ENCODE measurements at places on chromosomes 11 and 22.

- peak; percentile 16 for DNase-seq
These were observed 606 bp downstream of the DRG1 start for GRCh38 chr22:31400023-31400397.

DNA sequence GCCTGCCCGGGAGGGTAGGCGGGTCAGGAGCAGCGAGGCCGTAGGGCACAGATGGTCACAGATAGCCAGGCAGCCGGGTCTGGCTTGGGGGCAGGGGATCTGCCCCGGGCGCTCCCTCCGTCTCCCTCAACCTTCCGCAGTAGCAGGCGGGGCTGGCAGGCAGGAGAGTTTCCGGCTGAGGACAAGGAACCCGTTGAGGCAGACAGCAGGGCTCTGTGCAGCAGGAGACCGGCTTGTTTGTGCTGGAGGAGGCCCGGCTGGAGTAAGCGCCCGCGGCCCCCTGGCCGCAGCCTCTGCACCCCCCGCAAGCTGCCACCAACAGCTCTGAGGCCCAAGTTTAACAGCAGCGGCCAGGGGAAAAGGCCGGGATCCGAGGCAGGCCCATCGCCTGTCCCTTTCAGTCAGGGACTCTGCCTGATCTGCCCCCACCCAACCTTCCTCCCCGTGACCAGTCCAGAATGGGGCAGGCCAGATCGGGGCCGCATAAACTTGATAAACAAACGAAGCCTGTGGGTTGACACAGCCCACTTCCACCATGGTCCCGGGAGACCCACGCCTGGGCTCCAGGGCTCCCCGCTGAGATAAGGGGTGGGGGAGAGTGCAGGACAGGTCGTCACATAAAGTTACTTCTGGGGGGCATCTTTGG is 13.6 kb downstream of the SCARF2 start:
- no peak for DNase-seq

GRCh38 chr11:91495837-91496236 is 728.8 kb upstream of the FAT3 start:
- no peak for DNase-seq

DNA sequence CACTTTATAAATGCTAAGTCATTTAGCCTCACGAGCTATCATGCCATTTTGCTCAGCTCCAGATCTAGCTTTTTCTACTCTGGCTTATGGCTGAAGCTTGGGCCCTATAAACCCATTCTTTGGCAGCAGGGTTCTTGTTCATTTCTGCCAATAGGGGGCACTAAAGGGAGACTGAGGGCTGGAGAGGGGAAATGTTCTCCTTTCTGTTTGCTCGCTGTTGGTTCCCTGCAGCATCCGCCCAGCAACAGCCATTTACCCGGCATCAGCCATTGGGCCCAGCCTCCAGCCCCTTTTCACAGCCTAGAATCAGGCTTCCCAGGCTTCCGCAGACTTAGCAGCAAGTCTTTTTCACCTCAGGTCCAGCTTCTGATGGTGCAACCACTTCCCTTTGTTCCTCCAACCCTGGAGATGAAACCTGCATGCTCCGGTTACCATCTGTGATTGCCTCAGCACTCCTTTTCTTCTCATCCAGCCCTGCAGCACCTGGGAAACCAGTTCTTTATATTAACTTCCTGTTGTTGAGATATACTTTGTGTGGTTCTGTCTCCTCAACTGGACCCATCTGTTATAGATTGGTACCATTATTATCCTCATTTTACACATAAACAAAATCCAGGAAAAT is 4.2 kb upstream of the ME3 start:
- peak; percentile 41 for DNase-seq

DNA sequence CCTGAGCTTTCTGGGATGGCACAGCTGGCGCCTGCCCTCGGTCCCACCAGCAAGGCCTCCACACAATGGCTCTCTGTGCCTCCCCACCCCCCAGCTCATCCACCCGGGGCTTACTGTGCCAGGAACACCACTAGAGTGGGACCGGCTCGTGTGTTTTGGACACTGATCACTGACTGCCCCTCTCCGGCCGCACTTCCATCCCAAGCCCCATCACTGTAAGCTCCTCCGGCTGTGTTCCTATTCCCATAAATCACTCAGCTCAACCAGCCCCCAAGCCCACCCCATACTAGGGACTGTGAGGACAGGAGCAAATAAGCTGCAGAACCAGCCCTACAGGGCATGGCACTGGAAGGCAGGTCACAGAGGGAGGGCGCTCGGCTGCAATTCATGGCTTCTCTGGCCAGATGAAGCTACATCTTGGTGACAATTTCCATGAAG is 7.3 kb downstream of the APBB1 start:
- DNase-seq: no peak

DNA sequence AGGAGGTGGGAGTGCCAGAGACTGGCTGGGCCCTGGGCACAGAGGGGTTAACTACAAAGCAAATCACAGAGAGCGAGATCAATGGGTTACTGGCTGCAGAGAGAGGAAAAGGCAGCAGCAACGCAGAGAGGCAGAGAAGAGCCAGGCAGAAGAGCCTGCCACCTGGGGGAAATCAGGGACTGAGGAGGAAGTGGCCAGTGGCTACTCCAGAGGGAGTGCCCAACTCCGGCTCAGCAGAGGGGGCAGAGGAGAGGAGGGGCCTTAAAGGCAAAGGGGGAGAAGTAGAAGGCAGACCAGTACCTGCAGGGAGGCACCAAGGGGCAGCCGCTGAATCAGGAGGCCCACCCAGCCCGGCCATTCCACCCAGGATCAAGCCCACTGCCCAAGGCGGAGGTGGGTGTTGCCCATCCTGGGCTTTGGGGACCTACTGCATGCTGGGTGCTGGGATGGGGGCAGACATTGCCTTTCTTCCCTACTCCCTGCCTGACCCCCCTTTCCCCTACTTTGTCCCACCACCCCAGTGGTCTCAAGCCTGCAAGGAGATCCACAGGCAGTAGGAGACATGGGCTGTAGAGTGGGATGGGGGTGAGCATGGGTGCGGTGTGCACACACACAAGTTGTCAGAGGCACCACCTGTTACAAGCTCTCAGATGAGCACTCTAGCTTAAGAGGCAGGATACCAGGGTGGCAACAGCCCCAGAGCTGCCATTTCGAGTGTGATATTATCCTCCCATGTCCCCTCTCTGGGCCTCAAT is 926 bp upstream of the GALR3 start:
- no peak for DNase-seq

DNA sequence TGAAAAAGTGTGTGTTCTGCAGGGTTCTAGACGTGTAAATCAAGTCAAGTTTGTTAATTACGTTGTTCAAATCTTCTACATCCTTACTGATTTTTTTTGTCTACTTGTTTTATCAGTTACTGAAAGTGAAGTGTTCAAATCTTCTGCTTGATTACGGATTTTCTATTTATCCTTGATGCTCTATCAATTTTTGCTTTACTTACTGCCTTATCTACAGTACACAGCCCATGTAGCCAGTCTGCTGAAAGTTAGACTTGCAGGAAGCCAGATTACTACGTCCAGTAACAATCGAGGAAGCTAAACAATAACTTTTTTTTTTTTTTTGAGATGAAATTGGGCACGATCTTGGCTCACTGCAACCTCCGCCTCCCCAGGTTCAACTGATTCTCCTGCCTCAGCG is 15.6 kb upstream of the C11orf24 start:
- DNase-seq: no peak

GRCh38 chr11:82639251-82639650 is 94.4 kb downstream of the FAM181B start:
- DNase-seq: no peak

GRCh38 chr11:113481226-113481625 is 6.0 kb upstream of the DRD2 start:
- DNase-seq: no peak
